ENCODE measurements at places on chromosomes 3 and 15.

- peak; percentile 32 for DNase-seq
Measured at GRCh38 chr3:58497097-58497496, 5.2 kb downstream of the KCTD6 start.

GRCh38 chr3:158733656-158734055, 1.4 kb upstream of the RARRES1 start:
- no peak for DNase-seq

DNA sequence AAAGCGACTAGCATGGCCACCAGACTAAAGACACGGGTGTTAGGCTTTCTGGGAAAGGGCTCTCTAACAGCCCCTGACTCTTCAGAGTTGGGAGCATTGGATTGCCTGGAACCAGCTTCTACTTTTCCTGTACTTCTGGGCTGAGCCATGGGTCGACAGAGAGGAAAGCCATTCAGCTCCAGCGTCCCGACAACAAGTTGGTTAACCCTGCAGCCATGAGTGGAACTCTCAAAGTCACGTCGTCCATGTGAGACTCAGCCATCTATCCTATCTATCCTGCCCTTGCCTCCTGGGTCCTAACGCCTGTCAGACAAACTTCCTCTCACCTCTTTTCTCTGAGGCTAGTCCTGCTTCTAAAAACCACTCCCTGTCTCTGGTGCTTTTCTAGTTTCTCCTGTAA, 32.6 kb upstream of the TBC1D5 start:
- no peak for DNase-seq

GRCh38 chr15:76947454-76947853, 15.9 kb downstream of the RCN2 start:
- DNase-seq, result no peak

DNA sequence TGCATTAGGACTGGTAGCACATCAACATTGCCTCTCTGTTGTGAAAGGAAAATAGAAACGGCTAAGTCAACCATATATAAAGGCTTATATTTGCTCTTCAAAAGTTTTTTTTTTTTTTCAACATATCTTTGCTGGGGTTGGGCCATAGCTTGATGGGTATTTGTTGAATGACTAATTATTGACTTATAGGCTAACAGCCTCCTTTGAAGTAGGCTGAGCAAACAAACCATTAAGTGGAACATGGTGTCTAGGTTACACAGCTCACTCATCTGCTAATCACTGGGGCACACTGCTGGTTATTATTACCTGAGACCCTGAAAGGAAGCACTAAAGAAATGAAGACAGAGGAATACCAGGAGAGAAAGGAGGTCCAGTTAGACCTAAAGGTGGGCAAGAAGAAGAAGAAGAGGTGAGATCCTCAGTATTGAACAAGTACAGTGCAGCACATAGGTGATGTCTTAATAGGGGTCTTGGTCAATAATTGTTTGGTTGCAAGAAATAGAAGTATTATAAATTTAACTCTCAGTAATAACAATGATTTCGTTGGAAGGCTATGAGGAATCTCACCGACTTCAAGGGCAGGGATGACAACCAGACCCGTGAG, 139.4 kb downstream of the RPLP1 start:
- no peak for DNase-seq

DNA sequence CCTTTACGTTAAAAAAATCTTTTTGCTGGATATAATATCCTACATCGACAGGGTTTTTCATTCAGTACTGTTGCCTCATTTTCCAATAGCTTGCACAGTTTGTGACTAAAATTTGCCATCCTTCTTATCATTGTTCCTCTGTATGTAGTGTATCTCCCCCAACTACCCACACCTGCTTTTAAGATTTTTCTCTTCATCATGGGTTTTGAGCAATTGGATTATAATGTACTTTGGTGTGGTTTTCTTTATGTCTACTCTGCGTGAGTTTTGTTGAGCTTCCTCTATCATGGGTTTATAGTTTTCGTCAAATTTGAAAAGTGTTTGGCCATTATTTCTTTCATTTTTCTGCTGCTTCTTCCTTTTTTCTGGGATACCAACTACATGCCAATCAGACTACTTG, 39.6 kb upstream of the MEF2A start:
- no peak for DNase-seq

- no peak for DNase-seq
Measured at GRCh38 chr3:46564190-46565021, 1.7 kb downstream of the LRRC2 start.

DNA sequence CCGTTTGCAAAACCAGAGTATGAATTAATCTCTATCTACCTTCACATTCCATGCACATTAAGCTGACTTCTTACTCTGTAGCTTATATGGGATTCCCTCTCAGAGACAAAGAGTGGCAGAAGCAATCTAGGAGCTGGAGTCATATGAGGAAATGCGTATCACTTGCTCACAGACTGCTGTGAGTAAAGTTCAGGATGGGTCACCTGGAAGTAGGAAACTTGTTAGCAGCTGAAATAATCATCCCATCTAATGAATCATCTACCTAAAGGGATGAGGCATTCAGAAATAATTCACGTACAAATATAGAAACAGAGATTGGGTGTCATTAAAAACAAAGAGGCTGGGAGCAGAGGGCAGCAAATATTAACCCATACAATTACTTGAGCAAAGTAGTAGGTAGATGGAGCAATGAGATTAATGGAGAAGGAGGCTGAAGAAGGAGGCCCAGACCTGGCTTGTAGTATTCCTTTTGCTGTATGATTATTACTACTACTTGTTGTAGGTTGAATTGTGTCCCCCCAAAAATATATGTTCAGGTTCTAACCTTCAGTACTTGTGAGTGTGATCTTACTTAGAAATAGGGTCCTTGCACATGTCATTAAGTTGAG, 866.3 kb downstream of the ROBO2 start:
- DNase-seq, result peak; percentile 68

Measured in iris pigment epithelial cell (primary cell).